ENCODE measurements at places on chromosomes 7 and 10. TPM values are rescaled to one million over a fixed set of nuclear protein-coding genes. Genes with fewer than 3 reads are reported as not detected.

The SAP25 gene
- polyA plus RNA-seq = 3.3 TPM

The SPDYE1 gene
- polyA plus RNA-seq = not detected

The NET1 gene
- polyA plus RNA-seq = 41.5 TPM

The DRGX gene
- not detected for polyA plus RNA-seq

The KIF11 gene
- polyA plus RNA-seq = 7.1 TPM

The OR9A2 gene
- polyA plus RNA-seq = not detected

The MICU1 gene
- polyA plus RNA-seq = 15.0 TPM

The SPDYE18 gene
- polyA plus RNA-seq = 0.31 TPM

The SRRM3 gene
- polyA plus RNA-seq = 23.6 TPM

The CDH23 gene
- 3.2 TPM for polyA plus RNA-seq

The SPDYE16 gene
- 0.05 TPM for polyA plus RNA-seq

The SGPL1 gene
- 16.7 TPM for polyA plus RNA-seq

The FGFR2 gene
- polyA plus RNA-seq = 10.8 TPM

The FRMPD2 gene
- 0.02 TPM for polyA plus RNA-seq
